ENCODE measurements at places on chromosomes 13 and 19.

DNA sequence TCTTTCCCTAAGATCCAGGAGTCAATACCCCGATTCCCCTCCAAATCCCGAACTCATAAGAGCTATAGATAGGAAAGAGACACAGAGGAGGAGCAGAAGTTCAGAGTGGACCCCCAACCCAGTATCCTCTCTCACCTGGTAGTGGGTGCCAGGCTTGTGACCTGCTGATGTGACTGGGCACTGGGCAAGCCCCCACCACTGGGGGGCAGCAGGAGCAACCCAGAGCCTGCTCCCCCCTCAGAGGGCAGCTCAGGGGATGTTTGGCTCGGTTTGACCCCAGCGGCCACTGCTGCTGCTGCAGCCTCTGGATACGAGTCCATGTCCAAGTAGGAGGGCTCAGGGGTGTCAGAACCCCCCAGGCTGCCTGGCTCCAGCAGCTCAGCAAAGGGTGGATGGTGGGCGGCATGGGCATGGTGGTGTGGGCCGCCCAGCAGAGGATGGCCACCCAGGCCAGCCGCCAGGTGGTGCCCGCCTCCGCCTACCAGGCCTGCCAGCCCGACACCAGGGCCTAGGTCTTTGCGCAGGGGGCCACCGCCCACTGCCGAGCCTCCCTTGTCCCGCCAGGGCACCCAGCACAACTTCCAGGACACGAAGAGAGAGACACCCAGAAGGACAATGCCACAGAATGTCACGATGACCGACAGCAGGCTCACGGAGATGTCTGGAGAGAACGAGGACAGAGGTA lies 7.4 kb downstream of the SYT3 start:
- no peak for DNase-seq

- DNase-seq: no peak
These were observed 20.8 kb upstream of the SPACA7 start for GRCh38 chr13:112355274-112355838.

DNA sequence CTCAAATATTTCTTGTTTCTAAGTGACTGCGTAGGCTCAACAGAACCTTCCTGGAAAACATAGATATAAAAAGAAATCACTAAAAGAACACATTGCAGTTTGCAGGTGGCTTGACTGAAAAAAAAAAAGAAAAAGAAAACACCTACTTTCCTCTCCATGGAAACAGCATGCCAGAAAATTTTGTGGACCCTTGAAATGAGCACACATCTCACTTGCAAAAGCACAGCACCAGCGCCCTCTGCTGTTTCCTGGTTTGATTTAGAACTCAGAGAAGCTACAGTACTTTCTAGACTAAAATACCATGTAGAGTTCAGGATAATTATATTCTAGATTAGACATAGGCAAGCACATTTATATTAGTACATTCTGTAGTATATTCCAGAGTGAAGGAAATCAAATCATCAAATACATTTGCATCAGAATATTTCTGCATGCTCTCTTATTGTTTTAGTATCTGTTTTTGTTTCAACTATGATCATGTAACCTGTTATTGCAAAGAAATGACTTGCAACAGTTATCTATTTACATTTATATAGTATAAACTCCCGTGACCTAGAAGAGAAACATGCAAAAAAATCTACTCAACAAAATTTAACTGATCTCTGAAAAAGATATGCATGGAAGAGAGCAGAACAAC lies 22.3 kb upstream of the XPO4 start:
- DNase-seq: peak; percentile 95

DNA sequence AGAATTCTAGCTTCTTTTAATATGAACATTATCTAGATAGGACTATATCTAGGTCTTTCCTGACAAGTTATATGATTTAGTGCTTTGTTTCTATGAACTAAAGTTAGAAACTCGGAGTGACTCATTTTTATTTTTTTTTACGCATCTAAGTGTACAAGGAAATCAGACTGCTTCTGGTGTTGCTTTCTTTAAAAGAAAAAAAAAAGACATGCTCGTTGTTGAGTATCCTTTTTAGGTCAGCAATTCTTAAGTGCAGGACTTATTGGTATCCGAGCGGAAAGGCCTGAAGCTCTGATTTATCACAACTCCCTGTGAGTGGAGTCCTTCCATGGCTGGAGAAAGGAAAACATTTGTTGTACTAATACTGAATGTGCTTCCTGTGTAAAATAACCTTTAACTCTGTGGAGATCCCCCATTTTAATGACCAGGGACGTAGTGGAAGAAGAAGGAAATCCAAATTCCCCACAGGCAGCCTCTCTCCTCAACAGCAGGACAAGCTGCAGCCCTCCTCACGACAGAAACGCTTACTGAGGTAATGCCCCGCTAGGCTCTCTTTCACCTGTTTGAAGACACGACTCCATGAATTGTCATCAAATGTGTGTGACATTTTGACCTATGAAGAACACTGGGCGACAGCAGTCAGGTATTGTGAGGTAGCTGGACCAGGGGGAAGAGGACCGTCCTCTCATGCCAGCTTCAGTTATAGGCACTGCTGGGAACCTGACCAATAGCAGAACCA lies 17.9 kb upstream of the POMP start:
- no peak for DNase-seq

DNA sequence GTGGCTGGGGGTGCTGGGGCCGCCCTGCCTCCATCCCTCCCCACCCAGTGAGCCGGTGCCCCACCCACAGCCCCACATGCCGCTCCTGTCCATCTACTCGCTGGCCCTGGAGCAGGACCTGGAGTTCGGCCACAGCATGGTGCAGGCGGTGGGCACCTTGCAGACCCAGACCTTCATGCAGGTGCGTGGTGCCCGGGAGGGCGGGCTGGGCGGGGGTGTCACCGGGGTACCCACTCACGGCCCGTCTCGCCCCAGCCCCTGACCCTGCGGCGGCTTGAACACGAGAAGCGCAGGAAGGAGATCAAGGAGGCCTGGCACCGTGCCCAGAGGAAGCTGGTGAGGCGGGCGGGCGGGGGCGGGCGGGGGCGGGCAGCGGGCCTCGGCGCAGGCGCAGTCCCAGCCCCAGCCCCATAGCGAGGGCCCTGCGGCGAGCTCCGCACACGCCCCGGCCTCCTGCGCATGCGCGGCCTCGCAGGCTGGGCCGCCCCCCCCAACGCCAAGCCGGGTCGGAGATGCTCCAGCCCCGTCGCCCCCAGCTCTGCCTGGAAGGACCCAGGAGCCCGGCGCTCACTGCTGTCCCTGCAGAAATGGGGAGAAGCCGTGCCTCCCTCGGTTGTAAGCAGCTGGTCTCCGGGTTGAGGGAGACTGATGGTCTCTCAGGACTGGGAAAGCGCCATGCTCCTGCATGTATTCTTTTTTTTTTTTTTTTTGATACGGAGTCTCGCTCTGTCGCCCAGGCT lies 7.7 kb downstream of the ARHGAP45 start:
- peak; percentile 91 for DNase-seq

- DNase-seq: no peak
These were observed 40.7 kb upstream of the SERPINE3 start for GRCh38 chr13:51298812-51299211.

DNA sequence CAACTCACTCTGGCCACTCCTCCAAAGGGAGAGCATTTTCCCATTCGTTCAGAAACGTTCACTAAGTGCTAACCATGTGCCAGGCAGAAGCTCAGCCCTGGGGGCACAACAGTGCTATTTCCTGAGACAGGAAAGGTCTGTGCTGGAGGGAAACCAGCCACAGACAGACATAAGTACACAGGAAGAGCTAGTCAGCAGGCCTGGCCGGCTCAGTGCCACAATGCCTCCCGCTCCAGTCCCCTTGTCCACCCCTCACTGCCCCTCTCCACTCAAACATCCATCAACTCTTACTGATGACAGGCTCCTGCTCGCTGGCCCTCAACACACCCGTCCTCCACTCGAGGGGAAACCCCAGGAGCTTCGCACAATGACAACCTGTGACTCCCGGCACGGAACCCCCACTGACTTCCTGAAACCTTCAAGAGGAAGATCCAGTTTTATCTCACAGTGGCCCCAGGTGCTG lies 11.3 kb upstream of the PLA2G4C start:
- peak; percentile 53 for DNase-seq

- DNase-seq: no peak
These were observed 1002.4 kb upstream of the PCDH9 start for GRCh38 chr13:68232351-68233130.

DNA sequence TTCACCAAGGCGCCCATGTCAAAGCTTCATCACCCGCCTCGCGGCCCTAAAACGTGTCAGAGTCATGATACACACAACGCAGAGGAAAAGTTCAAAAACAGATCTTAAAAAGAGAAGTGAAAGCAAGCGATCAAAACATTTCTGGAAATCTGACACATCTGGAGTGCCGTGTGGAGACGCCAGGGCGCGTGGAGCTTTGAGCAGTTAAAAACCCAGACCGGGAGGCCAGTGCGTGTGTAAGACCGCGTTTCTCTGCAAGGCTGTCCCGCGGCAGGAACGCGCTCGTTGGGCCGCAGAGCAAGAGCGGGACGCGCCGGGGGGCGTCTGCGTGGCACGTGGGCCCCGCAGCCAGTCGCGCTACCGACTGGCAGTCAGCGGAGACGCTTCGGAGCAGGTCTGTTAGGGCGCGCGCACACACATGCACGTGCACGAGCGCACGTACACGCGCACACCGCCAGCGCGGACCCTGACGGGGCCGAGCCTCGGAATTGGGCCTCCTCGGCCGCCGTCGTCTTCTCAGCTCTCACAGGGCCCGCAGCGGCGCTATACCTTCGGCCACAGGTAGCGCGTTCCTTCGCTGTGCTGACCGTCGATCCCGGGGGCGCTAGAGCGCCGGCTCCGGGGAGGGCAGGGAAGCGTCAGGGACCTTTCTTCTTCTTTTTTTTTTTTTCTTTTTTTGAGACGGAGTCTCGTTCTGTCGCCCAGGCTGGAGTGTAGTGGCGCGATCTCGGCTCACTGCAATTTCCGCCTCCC lies 35.8 kb downstream of the RNF6 start:
- peak; percentile 98 for DNase-seq

GRCh38 chr13:59823486-59823885 lies 340.2 kb downstream of the DIAPH3 start:
- DNase-seq: no peak

DNA sequence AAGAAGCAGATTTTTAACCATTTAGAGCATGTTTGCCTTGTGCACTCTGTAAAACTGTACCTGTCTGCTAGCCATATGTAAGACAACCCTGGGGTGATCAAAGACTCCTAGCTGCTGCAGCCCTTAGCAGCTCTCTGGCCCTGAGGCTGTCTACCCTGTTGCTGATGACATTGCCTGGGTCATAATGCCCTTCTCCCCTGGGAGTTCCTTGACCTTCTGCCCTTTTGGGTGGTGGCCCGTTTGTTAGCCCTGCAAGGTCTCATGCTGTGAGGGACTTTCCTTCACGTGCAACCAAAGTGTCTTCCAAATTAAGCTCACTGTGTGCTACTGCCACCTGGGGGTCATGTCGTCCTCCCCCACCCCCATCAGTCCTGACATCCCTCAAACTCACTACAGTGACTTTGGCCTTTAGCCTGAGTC lies 7.4 kb downstream of the GPC6 start:
- no peak for DNase-seq

DNA sequence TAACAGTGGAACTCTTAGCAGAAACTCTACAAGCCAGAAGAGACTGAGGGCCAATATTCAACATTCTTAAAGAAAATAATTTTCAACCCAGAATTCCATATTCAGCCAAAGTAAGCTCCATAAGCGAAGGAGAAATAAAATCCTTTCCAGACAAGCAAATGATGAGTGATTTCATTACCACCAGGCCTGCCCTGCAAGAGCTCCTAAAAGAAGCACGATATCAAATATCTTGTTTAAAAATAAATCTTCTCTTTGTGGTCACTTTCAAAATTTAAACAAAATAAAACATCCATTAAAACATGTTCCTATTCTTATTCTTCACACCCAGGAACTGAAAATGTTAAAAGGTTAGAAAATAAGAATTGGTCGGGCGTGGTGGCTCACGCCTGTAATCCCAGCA lies 13.7 kb downstream of the MICU2 start:
- DNase-seq: no peak

GRCh38 chr19:21468791-21469190 lies 36.6 kb upstream of the ZNF429 start:
- peak; percentile 58 for DNase-seq

DNA sequence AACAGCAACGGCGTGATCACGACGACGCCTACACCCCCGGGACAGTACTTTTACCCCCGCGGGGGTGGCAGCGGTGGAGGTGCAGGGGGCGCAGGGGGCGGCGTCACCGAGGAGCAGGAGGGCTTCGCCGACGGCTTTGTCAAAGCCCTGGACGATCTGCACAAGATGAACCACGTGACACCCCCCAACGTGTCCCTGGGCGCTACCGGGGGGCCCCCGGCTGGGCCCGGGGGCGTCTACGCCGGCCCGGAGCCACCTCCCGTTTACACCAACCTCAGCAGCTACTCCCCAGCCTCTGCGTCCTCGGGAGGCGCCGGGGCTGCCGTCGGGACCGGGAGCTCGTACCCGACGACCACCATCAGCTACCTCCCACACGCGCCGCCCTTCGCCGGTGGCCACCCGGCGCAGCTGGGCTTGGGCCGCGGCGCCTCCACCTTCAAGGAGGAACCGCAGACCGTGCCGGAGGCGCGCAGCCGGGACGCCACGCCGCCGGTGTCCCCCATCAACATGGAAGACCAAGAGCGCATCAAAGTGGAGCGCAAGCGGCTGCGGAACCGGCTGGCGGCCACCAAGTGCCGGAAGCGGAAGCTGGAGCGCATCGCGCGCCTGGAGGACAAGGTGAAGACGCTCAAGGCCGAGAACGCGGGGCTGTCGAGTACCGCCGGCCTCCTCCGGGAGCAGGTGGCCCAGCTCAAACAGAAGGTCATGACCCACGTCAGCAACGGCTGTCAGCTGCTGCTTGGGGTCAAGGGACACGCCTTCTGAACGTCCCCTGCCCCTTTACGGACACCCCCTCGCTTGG lies 966 bp downstream of the JUNB start:
- DNase-seq: peak; percentile 79

- no peak for DNase-seq
These were observed 138.8 kb upstream of the GJB6 start for GRCh38 chr13:20370815-20371421.

- DNase-seq: no peak
These were observed 182.8 kb downstream of the MAB21L1 start for GRCh38 chr13:35293579-35294226.

DNA sequence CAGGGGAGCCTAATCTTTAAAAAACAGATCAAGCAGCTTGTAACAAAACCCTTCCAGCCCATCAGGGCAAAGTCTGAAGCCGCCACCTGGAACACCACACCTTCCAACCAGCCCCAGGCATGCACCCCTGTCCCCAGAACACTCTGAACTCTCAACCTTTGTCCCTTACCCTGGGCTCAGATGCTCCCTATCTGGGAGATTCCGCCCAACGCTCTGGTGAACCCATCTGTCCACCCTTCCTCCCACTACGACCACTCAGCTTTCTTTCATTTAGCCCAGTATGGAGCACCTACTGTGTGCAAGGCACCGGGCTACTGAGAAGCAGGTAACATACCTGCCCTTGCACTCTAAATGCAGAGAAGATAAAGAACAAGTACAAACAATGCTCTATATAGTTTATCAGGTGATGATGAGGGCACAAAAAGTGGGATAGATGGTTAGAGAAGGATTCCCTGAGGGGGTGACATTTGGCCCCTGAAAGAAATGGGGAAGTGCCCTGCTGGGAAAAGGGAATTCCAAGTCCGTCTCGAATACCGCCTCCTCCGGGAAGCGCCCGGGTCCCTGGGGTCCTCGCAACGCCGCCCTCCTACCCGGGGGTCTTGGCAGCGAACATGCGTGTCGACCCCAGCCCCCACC lies 629 bp downstream of the PEPD start:
- no peak for DNase-seq

GRCh38 chr19:11100049-11100448 lies 10.8 kb downstream of the LDLR start:
- no peak for DNase-seq

- DNase-seq: peak; percentile 68
These were observed 685 bp downstream of the TCF3 start for GRCh38 chr19:1651568-1652291.
